AG04450 (cell line): ENCODE measurements at places on chromosomes 5 and 9.

- DNase-seq, result no peak
These were observed 33.5 kb upstream of the ZNF354B start for GRCh38 chr5:178826216-178826615.

DNA sequence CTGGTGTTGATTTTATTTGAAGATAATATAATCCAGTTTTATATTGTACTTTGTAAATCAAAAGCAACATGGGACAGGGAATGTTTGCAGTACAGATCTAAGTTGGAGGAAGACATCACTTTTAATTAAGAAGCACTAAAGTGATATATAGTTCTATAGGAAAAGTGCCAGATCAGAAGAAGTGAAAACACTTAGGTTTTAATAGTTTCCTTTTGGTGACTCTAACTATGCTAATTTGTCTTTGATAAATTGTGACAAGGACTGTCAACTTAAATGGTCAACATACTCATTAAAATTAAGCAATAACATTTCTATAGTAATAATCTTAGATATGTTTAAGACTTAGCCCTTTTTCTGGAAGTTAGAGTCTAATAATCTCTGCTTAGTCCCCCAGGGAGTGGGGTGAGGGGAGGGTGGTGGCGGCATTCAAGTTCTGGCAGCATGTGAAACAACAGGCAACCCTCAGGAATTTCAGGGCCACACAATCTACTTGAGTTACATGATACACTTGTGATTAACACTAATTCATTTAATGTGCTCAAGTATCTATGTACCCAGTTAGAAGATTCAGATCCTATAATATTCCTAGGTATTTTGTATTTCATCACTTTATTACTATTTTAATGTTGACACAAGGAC, 1026.5 kb downstream of the NR2F1-AS1 start:
- no peak for DNase-seq

DNA sequence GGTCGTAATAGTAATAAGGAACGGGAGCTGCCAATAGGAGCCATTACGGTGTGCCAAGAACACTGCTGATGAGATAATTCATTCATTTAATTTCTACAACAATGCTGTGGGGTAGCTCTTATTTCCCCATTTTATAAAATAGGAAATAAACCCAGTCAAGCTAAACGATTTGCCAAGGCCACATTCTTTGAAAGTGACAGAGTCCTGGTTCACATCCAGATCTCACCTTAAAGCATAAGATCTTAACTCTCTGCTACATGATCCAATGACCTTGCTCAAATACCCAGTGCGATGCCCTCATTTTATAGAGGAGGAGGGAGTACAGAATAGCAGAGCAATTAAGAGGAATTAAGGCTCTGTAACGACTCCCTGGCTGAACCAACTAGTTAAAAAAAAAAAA, 5.0 kb downstream of the PDE6A start:
- DNase-seq, result no peak

DNA sequence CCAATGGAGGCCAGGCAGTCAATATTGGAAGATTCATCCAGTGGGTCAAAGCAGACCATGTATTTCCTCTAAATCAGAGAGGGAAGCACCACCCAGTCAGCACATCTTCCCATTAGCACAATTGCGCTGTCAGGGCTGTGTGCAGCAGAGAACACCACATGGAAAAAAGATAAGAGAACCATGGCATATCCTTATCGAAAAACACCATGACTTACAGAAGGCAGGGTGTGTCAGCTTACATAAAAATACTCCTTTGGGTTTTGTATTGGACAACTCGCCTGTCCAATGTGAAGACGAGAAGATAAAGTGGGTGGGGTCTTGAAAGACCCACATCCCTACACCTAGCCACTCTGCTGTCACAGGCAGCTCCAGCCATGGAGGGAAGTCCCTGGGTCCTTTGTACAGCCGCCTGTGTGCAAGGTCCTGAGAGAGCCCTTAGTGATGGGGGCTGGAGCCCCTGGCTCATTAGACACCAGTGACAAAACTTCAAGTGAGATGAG, 71.9 kb upstream of the SPATA31E1 start:
- no peak for DNase-seq

DNA sequence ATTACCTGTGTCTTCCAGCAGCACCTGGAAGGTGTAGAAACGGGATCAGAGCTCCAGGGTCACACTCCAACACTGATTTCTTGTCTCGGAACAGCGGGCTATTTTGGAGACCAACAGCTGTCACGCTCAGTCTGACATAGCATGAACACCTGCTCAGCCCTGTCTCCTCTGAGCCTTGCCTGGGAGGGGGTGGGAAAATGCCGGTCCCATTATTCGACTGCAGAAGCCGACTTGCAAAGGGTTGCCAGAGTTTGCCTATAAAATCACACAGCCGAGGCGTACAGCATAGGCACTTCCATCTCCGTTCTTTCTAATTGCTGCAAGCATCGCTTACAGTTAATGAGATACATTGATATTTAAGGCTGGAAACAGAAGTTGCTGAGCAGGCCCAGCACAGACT, 300.8 kb upstream of the MSX2 start:
- no peak for DNase-seq

DNA sequence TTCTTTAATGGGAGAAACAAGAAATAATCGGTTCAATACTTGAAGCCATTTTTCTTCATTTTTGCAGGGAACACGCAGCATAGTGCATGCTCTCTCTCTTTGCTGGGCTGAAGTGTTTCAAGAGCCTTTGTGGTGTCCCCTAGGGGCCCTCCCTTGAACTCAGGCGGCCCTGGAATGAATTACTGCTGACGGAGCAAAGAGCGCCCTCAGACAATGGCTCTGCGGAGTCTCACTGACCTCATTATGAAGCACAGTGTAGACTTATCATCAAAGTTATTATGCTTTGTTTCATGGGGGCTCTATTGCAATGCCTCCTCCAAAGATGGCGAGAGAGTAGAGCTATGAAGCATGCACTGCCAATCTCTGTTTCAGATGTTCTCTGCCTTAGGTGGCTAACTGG, 64.8 kb upstream of the ADCY2 start:
- DNase-seq, result no peak

GRCh38 chr9:1939926-1940368, 75.2 kb upstream of the SMARCA2 start:
- DNase-seq, result no peak

- DNase-seq, result no peak
These were observed 6.9 kb upstream of the TRIO start for GRCh38 chr5:14136228-14136627.

DNA sequence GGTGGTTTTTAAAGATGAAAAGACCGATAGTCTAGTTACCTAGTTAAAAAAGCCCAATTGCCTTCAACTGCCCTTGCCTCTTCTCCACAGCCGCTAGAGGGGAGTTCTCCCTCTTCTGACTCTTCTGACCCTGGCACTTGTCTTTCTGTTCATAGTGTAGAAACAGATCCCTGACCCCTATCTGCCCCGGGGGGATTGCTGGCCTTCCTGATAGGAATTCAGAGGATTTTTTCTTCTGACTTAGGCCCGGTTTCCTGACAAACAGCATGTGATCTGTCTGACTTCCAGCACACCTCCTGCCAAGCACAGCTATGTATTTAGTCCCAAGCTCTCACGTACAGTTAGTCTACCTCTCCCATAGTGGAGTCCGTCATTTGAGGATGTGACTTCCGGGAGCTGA, 5.0 kb upstream of the TMEM268 start:
- no peak for DNase-seq

- no peak for DNase-seq
These were observed 24.4 kb downstream of the IQGAP2 start for GRCh38 chr5:76427206-76428140.

DNA sequence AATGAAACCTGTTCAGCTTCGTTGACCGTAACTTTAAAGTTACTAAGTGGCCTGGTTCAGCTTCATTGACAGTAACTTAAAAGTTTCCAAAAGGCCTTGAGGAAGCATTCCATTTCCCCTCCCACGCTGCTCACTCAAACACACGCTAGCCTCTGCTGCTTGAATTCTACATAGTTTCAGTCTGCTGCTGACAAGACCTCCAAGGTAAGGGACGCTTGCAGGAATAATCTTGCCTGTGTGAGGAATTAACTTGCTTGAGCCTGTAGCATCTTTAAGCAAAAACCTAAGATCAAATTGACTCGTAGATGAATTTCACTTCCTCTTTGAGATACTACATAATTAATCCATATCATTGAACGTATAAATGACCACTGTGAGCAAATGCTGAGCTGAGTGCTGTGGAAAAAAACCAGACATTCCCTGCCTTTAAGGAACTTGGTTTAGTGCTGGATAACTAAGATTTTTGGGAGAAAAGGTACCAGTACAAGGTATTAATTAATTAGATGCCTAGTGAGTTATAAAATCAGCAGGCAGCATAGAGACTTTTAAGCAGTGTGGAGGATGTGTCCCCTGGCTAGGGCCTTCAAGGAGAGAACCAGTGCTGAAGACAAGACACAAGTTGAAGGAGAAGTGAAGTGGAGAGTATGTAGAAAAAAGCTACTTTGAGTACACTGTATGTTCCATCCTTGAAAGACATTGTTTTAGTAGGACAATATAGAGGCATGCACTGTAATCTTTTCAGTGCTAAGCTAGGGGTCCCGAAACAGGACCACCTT, 39.2 kb downstream of the GRAMD2B start:
- DNase-seq, result no peak

DNA sequence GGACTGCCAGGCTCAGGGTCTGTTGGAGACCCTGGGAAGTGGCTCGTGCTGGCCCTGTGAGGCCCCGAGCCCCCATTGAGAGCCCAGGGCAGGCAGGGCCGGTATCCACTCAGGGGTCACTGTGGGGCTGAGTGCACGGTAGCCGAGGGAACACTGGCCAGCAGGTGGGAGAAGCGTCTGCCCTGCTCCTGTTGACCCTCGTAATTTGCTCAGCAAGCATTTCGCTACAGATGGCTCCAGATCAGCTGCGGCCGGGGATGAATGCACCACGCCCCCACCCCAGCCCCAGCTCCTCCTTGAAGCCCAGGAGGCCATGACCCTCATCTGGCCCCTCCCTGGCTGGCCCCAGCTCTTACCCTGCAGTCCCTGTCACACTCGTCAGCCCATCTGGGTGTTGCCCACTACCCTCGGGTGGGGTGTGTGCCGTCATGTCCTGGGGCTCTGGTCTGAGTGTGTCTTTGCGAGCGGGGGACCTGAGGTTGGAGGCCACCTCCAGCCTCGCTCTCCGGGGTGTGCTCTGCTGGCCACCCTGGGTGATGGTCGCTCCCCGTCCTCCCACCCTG, 6.1 kb upstream of the NRARP start:
- DNase-seq, result no peak

DNA sequence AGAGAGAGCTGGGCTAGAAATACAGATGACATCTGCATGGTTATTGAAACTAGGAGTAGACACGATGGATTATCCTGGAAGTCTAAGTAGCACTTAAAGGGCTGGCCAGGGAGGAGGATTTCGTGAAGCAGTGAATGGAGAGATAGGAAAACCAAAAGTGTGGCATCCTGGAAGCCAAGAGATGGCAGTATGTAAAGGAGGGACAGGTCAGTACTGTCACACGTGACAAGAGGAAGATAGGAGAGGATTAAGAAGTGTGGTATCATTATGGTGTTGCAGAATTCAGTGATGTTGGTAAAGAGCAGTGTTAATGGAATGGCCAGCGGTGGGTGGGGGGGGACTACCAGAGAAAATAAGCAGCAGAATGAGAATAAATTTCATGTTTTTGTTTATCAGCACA, 11.7 kb downstream of the RAD23B start:
- DNase-seq, result no peak

- DNase-seq, result no peak
These were observed 127.5 kb upstream of the DAPK1 start for GRCh38 chr9:87370049-87370685.

DNA sequence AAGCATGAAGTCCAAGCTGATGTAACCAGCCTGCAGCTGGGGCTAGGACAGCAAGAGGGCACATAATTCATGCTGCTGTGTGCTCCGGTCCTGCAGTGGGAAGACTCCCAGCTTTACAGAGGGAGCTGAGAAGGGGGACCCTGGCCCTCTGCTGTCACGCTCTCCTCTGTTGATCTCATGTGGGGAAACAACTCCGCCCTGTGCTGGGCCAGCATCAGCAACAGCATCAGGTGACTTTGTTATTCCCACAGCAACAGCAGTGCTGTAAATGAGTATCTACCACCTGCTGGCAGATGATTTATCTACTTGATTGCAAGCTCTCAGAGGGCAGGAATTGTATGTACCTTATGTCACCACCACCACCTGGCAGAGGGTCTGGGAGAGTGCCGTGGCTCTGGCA, 176.2 kb downstream of the COL23A1 start:
- no peak for DNase-seq

GRCh38 chr5:175706499-175706898, 48.6 kb downstream of the HRH2 start:
- no peak for DNase-seq

DNA sequence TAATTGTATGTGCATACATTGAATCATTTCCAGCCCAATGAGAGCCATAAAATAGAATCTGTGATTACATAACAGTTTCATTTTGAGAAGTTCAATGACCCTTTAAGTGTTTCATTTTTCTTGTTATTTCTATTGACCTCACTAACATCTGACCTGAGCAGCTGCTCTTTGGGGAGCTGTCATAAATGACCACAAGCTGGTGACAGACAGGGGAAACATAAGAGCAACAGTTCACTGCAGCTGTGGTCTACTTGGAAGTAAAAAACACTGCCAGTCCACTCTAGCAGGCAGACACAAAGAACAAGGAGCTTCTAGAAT, 265.4 kb downstream of the DTWD2 start:
- no peak for DNase-seq

GRCh38 chr9:34412336-34412735, 35.6 kb upstream of the MYORG start:
- DNase-seq, result no peak

GRCh38 chr5:152404494-152404893, 585 bp downstream of the NMUR2 start:
- no peak for DNase-seq

- DNase-seq, result no peak
These were observed 63.8 kb downstream of the PDZD2 start for GRCh38 chr5:31702712-31703111.

- DNase-seq, result no peak
These were observed 5.8 kb upstream of the TERT start for GRCh38 chr5:1300581-1301083.

DNA sequence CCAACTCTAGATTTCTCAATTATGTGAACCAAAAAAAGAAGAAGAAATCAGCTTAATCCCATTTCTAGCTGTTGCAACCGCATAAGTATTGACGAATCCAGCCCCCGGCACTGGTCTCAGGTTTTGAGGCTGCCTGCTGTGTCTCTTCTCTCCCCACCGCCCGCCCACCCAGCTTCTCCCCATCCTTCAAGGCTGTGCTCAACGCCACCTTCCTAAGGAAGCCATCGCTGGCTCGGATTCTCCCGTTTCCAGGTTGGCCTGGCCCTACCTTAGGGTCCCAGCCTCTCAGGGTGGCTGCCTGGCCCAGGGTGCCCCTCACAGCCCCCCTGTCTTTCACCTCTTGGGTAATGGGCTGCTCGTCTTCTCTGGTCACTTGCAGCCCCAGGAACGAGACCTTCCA, 77.8 kb downstream of the HRH2 start:
- no peak for DNase-seq

DNA sequence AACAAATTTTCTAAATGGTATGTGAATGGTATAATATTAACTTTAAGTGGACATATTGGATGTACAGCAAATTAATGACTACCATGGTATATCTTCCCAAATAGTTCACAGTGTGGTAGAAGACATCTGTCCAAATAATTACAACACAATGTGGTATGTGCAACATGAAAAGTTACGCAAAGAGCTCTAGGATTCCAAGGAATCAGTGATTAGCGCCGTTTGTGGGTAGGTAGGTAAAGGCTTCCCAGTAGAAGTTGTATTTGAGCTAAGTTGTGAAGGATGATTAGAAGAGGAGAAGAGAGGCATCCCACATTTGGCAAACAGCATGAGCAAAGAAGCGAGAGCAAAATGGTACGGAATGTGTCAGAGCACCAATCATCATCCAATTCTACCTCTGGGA, 14.3 kb upstream of the KLF9 start:
- no peak for DNase-seq

- DNase-seq, result no peak
These were observed 28.3 kb upstream of the GFPT2 start for GRCh38 chr5:180381428-180381827.
